ENCODE measurements at places on chromosomes 3 and 15. TPM values are rescaled to one million over a fixed set of nuclear protein-coding genes. Genes with fewer than 3 reads are reported as not detected.

The MYEF2 gene
- polyA plus RNA-seq = 15.7 TPM

The GOLGA6D gene
- polyA plus RNA-seq = 0.54 TPM

The CPNE9 gene
- polyA plus RNA-seq = not detected

GRCh38 chr3:69770219-69770618 is 31.0 kb downstream of the MITF start:
- DNase-seq = no peak

GRCh38 chr15:58962662-58963565 is 24.5 kb upstream of the RNF111 start:
- no peak for DNase-seq

- DNase-seq = no peak
These were observed 402.4 kb downstream of the RBMS3 start for GRCh38 chr3:29683018-29683993.

DNA sequence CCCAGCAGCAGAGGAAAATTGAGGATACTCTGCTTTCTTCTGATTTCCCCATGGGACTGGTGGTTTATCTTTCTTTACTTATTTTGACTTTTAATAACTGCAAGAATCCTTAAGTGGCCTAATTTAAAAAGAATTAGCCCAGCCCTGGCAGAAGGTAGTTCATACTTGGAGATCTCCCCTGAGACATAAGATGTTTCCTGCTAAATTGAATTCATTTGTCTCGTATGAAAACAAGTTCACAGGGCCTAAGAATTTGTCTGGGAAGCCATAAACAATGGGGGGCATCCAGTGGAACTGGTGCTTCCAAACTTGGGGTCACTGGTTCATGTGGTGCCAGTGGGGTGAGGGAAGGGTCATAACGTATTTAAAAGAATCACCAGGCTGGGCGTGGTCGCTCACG is 283.1 kb upstream of the RASGRP1 start:
- no peak for DNase-seq

DNA sequence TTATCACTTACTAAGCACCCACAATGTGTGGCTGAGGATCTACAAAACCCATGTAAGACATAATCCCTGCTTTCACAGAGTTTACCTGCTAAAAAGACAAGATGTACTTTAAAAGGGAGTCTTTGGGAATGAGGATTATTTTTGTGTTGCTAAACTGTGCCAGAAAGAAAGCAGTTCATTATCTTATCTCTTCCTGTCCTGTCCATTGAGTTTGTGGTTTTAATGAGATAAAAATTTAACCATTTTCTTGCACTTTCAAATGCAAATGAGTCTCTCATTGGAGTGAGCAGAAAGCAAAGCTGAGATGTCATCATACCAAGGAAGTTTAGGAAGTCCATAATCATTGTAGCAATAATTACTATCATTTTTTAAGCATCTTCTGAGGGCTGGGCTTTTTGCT is 231.2 kb upstream of the ADAMTS9 start:
- no peak for DNase-seq

GRCh38 chr3:158109295-158109803 is 540 bp upstream of the RSRC1 start:
- DNase-seq = no peak

DNA sequence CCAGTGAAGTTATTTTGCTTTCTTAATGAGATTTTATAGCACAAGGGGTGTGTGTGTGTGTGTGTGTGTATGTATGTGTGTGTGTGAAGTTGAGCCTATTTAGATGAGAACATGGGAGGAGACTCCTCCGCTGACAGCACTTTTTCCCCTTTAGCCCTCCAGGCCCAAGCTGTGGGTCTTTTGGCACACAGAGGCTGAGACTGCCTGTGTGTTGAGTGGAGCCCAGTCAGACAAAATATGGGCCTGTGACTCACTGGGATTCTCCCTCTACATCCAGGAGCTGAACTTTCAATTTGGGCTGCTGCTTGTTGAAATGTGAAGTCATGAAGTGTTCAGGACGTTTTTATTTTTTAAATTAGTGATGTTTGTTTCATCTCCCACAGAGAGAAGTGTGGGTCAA is 108.0 kb downstream of the MFSD1 start:
- DNase-seq = peak; percentile 11
